ENCODE measurements at places on chromosomes 2 and 18.

GRCh38 chr2:29309090-29310029 lies 194.1 kb downstream of the CLIP4 start:
- no peak for DNase-seq

GRCh38 chr2:37635504-37636380 lies 35.7 kb downstream of the CDC42EP3 start:
- peak; percentile 49 for DNase-seq

DNA sequence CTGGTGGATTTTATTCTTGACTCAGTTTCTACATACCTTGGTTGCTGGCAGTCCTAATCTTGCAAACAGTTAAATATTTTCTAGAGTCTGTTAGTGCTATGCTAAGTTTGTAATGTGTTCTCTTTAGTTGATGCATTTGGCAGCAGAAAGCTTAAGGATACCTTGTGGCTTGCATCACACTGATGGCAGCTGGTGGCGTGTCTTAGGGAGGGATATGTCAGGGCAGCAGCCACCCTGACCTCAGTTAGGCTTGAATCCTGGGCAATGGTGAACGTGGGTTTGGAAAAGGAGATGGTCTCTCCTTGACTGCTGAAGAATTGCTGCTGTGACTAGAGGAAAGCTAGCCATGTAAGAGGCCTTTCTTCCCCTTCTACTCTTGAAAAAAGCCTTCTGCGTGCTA lies 4.2 kb downstream of the IAH1 start:
- no peak for DNase-seq

DNA sequence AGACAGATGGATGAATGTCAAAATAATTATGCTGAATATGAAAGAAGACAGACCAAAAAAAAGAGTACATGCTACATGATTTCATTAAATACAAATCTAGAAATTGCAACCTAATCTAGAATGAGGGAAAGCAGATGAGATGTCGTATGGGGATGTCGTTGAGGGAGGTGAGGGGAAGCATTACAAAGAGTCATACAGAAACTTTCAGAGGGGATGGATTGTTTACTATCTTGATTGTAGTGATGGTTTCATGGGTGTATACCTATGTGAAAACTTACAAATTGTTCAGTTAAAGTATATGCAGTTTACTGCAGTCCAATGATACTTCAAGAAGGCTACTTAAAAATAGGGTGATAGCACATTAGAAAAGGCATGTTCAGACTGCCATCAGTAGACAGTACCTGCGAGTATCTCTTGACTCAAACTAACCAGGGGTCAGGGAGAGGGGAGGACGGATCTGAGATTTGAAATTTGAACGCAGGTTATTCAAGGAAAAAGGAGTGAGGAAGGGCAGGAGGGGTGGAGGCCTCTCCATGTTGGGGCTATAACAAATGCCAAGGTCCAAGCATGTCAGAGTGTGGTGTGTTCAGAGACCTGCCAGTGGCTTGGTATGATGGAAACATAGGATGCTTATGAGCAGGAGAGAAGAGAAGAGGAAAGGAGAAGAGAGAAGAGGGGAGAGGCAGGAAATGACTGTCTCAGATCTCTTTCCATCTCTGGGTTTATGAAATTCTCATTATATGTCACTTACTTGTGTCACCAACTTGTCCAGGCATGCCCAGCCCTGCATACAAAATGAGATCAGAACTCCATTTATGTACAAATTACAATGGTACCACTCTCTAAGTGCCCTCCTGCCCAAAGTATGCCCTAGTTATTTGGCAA lies 257.3 kb upstream of the CXCR4 start:
- DNase-seq: no peak

GRCh38 chr18:78683191-78684010 lies 296.2 kb upstream of the SALL3 start:
- DNase-seq: no peak

Measured in activated CD4-positive, CD25-positive, alpha-beta regulatory T cell treated with anti-CD3 and anti-CD28 coated beads, Interleukin-2, amount 50 U/mL, for 16 hours (primary cell).